Cardiac muscle cell (in vitro differentiated cells and primary cell): ENCODE measurements at places on chromosomes 6 and 20.

DNA sequence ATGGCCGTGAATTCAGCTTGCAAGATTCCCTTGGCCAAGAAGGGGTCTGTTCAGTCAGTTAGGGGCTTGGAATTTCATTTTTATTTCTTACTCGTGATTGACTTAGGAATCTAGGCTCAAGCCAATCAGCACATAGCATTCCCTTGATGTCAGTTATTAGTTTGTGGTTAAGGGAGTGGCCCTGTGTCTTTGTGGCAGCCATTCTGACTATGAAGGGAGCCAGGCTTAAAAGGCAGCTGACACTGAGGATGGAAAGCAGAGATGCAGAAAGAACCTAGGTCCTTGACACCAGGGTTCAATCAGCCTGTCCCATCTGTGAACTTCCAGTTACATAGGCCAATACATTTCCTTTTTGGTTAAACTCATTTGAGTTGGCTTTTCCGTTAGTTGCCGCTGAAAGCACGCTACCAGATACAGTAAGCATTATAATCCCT lies 48.1 kb downstream of the MCUR1 start:
- no peak for DNase-seq

GRCh38 chr20:46408281-46408731 lies 1.9 kb upstream of the ELMO2 start:
- no peak for DNase-seq

GRCh38 chr6:114135363-114135971 lies 164.5 kb upstream of the HDAC2 start:
- no peak for DNase-seq

DNA sequence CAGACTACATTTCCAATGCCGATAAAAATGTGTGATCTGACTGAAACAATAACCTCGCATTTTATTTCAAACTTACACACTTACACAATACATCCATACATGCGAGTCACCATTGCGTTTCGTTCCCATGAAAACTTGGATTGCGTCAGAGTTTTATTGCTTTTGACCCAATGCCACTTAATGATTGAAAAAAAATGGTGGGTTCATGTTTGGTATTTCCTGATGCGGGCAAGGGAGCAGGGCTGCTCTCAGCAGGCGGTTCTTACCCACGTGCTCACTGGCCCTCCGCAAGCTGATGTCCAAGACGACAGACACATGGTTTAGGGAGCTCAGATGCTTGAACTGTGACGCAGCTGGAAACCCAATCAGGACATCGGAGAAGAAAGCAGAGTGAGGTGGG lies 281.0 kb upstream of the SULF2 start:
- peak; percentile 89 for DNase-seq

GRCh38 chr6:15137086-15137485 lies 108.8 kb upstream of the JARID2 start:
- DNase-seq, result no peak

DNA sequence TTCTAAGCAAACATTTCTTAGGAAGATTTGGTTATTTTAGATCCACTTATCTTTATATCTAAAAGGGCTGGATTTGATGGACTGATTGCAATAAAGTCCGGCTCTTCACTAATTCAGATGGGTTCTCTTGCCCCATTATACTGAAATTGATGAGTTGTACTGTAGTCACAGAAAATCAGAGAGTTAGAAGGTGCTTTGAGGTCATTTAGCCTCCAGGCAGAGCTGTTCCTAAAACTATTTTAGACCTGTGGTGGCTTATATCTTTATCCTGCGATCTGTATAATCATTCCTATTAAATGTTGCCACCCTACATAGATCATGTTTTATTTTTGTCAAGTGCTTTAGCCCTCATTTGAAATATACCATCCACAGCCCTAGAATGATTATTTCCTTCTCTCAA lies 61.3 kb upstream of the ATXN1 start:
- no peak for DNase-seq

DNA sequence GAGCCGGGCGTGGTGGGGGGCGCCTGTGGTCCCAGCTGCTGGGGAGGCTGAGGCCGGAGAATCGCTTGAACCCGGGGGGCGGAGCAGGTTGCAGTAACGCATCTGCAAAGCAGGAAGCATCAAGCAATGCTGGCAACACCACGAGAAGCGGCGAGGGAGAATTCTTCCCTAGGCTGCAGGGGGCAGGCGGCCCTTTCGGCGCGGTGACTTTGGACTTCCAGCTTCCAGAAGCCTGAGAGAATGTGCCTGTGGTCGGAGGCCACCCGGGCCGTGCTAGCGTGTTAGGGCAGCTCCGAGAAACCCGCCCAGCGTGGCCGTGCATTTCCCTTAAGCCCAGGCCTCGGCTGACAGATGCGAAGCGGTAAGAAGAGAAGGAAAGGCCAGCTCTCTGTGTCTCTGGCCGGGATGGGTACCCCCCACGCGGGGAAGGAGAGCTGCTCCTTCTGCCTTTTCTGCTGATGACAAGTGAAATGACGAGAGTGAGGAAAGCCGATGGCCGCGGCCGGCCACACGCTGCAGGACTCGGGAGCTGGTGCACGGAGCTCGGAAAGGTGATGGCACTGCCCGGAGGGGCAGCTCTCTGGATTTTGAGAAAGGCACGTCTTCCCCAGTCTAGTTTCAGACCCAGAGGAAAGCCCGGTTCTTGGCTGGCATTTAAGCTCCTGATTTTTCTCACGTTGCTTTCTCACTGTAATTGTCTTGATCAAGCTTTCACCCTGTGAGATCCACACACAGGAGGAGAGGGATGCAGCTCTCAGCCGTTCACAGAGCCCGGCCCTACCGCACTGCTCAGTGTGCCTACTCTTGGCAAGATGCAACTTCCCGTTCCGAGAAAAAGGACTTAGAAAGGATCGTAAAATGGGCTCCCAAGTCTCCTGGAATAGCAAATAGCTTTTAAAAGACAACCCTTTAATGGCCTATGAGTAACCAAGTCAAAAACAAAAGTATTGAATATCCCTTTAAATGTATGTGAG lies 68.3 kb upstream of the EXOC2 start:
- no peak for DNase-seq

GRCh38 chr20:47191074-47191673 lies 165.3 kb downstream of the ZMYND8 start:
- DNase-seq, result no peak

GRCh38 chr6:116524236-116524635 lies 12.8 kb downstream of the CALHM5 start:
- DNase-seq, result no peak

- no peak for DNase-seq
Measured at GRCh38 chr6:48567016-48567415, 456.0 kb upstream of the PTCHD4 start.

- no peak for DNase-seq
Measured at GRCh38 chr6:24838994-24839393, 40.3 kb upstream of the ARMH2 start.

DNA sequence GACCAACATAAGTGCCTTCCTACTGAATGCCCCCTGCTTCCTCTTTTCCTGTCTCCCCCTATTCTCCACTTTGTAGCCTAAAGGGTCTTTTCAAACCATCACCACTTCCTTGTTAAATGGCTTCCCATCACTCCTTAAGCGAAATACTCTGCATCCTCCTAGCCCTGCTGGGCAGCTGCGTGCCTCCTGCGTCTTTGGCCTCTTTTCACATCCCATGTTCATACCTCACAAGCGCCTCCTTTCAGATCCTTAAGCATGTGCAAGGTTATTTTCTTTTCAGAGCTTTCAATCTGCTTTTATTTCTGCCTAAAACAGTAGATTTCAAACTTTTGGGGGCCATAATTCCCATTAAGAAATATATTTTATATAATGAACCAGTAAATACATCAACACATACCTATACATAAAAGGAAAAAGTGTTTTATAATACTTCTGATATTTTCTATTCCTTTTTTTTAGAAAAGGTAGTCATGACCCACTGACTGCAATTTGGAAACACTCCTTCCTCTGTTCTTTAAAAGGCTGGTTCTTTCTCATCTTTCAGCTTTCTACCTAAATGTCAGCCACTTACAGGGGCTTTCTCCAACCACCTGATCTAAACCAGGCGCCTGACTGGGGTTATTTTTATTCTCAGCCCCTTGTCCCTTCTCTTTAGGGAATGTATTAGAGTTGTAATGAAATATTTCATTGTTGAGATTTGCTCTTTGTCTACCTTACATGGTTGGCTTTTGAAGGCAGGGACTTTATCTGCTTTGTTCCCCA lies 84.1 kb downstream of the PRDM1 start:
- DNase-seq, result no peak

- no peak for DNase-seq
Measured at GRCh38 chr6:22102671-22103070, 194.2 kb downstream of the PRL start.

DNA sequence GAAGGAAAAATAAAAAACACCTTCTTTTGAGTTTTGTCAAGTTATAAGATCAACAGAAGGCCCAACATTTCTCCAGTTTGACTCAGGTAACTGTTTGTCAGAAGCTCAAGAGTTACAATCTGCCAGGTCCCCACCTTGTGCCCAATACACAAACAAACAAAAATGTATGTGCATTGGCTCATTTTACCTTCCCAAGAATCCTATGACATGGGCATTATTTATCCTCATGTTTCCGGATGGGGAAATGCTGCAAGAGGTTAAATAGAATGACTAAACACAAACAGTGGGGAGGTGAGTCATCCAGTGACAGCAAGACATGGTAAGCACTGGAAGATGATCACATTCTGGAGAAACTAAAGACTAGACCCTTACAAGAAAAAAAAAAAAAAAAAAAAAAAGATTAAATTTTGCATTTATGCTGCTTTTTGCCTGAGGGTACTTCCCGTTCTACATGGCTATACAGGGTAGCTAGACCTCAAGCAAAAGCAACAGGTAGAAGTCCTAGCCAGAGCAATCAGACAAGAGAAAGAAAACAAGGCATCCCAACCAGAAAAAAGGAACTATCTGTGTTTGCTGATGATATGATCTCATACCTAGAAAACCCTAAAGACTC lies 23.6 kb upstream of the ANKRD60 start:
- peak; percentile 86 for DNase-seq

DNA sequence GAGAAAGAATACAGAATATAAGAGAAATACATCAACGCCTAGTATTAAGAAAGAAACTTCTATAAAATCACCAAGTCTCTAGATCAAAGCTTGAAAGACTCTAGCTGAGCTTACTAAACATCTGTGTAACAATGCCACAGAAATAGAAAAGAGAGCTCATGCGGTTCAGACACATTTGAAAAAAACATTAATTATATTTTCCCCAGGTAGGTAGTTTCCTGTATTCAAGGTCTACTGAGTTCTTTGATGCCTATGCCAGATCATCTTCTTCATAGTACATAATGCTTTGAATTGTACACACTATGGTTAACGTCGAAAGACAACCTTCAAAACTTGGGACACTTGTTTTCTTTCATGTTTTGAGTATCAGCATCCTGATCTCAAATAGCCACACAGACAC lies 11.3 kb downstream of the MOXD1 start:
- DNase-seq, result no peak

DNA sequence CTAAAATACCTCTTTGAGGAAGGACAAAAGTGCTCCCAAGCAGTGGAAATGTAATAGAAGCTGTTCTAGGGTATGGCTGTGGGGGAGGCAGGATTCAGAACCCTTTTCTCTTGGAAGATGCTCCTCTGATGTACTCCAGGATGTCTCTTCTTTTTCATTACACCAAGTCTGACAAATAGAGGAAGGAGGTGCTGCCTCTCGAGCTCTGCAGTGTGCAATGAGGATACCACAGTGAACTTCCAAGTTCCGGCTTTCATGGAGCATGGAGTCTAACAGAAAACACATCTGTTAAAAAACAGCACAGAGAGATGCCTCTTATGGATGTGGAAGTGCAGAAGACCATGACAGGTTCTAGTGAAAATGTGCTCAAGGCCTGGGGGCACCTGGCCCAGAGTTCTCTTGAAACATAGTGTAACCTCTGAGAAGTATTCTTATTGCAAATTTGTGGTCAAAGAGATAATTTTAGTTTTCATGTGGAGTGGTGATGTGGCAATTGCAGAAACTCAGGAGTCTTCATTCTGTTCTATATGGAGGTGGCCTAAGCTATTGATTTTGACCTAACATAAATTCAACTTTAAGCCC lies 362.0 kb upstream of the CITED2 start:
- DNase-seq, result no peak

DNA sequence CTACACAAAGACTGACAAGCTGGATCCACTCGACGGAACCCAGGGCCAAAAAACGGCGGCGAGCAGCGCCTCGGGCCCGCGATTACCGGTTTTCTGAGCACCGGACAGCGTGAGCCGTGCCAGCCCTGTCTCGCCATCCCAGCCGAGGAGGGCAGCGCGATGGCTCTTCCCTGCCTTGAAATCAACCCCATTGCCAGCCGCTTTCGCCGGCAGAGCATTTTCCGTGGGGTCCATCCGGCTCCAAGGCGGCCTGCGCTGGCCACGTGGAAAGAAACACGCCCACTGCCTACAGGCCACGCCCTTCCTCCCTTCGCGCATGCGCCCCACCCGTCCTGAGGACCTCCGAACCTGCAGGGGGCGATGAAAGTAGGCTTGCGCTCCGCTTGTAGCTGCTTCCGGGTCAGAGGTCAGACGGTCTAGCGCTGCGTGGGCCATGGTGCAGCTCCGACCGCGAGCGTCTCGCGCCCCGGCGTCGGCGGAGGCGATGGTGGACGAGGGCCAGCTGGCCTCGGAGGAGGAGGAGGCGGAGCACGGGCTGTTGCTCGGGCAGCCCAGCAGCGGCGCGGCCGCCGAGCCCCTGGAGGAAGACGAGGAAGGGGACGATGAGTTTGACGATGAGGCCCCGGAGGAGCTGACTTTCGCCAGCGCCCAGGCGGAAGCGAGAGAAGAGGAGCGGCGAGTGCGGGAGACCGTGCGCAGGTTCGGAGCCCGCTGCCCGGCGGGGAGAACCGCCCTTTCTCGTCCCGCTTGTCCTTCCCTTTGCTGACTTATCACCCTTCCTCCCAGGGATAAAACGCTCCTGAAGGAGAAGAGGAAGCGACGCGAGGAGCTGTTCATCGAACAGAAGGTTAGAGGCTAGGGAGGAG lies at the start of gene NOL7:
Gene NOL7, plus strand, starts transcription at position 410 of the 866 bp plus-strand sequence. Its CDS starts 24 bp downstream, at position 434.
- peak; percentile 99 for DNase-seq

DNA sequence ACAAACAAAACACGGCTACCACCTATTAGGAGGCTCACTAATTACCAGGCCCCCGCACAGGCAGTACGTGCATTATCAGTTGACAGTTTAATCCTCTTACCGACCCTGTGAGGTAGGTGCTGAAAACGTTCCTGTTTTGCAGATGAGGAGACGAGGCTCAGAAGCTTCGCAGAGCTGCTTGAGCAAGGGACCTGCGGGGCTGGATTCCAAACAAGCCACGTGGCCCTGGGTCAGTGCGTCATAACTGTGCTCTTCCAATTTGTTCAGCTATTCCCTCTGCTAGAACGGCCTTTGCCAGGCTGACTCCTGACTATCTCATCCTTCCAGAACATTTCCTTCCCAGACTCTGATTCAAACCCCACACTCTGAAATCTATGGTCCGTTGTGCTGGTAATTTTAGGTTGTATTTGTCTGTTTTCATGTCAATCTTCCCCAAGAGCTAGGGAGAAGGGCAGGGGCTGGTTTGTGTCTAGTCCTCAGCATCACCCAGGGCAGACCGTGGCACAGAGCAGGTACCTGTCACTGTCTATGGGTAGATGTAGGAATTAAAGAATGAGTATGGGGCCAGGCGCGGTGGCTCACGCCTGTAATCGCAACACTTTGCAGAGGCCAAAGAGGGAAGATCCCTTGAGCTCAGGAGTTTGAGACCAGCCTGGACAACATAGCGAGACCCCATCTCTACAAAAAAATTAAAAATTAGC lies 28.8 kb upstream of the TLDC2 start:
- peak; percentile 40 for DNase-seq
